ENCODE measurements at places on chromosomes 3 and 15.

GRCh38 chr3:46666453-46666845, 27.0 kb downstream of the ALS2CL start:
- no peak for DNase-seq

- no peak for DNase-seq
Measured at GRCh38 chr3:20462723-20463122, 276.7 kb upstream of the SGO1 start.

- DNase-seq: no peak
Measured at GRCh38 chr15:79561982-79562381, 129.8 kb downstream of the MINAR1 start.

GRCh38 chr3:175186511-175186910, 327.4 kb downstream of the NAALADL2 start:
- DNase-seq: no peak

GRCh38 chr15:58433597-58434333, 2.0 kb downstream of the LIPC start:
- no peak for DNase-seq

Measured in glomerular endothelial cell (primary cell).